HCT116 (cell line): ENCODE measurements at places on chromosomes 6 and 20. TPM values are rescaled to one million over a fixed set of nuclear protein-coding genes. Genes with fewer than 3 reads are reported as not detected.
A peak's percentile ranks its signal among the peaks of the same experiment; 100 is the strongest.

DNA sequence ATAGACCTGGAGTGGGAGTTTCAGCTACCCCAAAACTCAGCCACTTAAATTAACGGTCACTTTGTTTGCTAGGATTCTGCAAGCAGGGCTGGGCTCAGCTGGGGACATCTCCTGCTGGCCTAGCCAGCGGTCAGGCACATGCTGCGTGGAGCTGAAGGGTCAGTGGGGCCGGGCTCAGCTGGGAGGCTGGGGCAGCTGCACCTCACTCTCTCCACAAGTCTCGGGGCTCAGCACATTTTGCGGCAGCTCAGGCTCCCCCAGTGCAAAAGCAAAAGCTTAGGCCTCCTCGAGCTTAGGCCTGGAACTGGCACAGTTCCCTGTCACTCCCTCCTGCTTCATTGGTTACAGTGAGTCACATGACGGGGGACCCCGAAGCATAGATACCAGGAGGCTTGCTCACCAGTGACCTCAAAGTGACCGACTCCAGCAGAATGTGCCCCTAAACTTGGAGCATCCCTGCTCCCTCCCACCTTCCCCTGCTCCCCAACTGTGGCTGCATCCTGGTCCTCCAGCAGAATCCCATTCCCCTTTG lies 80.6 kb upstream of the CST7 start:
- no peak for DNase-seq

DNA sequence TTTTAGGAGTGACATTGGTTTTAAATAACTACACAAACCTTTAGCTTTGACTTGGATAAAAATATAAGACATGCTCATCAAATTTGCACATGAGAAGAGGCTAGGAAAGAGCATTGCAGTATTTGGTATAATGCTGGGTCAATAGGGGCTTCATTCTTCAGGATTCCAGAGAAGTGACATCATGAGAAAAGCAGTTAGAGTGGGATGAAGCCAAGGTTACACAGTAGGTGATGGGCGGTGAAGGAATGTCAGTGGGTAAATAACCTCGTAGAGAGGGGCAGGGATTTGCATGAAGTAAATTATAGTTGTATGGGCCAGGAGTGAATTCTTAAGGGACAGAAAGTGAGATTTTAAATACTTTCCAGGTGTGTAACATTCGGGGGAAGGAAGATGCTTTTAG lies 216.2 kb downstream of the RFPL4B start:
- DNase-seq: no peak

DNA sequence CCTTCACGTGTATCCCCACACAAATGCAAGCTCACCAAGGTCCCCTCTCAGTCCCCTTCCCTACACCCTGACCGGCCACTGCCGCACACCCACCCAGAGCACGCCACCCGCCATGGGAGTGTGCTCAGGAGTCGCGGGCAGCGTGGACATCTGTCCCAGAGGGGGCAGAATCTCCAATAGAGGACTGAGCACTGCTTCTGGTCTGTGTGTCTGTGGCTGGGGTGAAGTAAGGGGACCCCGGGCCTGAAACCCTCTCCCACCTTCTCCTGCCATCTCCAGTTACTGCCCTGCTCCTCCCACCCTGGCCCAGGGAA lies 8.3 kb downstream of the MYL9 start:
- no peak for DNase-seq

GRCh38 chr20:18722371-18722770 lies 91.2 kb upstream of the SCP2D1 start:
- no peak for DNase-seq

DNA sequence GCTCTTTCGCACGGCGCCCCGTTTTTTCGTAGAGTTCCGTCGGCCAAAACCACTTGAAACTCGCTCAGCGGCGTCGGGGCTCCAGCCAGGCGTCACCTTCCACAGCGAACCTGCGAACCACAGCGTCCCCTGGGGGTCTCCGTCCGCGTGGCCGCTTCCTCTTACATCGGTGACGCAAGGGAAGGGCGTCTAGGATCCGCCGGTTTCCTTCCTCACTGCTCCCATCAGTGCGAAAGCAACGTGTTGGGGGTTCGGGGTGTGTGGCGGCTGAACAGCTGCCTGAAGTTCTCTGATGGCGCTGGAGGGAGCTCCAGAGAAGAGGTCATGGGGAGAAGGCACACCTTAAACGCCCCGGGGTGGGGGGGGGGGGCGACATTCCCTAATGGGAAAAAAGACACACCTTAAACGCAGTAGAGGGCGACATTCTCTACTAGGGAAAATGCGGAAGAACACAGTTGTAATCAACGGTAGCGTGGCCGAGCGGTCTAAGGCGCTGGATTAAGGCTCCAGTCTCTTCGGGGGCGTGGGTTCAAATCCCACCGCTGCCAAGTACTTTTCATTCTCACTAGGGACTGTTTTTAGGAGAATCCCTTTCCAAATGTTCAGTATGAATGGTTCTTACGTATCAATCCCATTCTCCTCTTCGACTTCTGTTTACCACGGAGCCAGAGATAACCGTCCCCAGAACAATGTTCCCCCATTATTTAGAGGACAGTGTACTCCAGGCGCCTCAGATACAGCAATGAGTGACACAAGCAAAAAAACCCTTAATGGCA lies 16.4 kb downstream of the ZNF311 start:
- DNase-seq: peak; percentile 73

GRCh38 chr6:45714741-45715507 lies 300.7 kb downstream of the CLIC5 start:
- DNase-seq: peak; percentile 73

- no peak for DNase-seq
Measured at GRCh38 chr6:34383161-34383631, 9.3 kb downstream of the NUDT3 start.

The NRN1 gene
- not detected for total RNA-seq

- DNase-seq: peak; percentile 12
Measured at GRCh38 chr6:10300071-10300470, 114.8 kb downstream of the TFAP2A start.

- peak; percentile 68 for DNase-seq
Measured at GRCh38 chr6:27532820-27533538, 60.1 kb upstream of the ZNF184 start.

GRCh38 chr6:10163203-10163962 lies 251.5 kb downstream of the TFAP2A start:
- no peak for DNase-seq

DNA sequence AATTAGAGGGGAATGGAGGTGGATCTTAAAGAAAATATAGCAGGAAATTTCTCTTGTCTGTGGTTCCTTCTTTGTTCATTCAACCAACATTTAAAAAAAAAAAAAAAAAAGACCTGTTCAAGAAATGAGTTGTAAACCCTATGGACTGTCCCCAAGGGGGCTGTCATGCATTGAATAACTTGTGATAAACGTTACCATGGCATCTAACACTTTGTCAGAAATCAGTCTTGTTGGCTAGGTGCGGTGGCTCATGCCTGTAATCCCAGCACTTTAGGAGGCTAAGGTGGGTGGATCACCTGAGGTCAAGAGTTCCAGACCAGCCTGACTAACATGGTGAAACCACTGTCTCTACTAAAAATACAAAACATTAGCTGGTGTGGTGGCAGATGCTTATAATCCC lies 381.7 kb downstream of the BCKDHB start:
- DNase-seq: no peak

GRCh38 chr6:7919871-7920270 lies 9.3 kb upstream of the TXNDC5 start:
- peak; percentile 60 for DNase-seq

The SLC22A3 gene
- total RNA-seq: 0.07 TPM

DNA sequence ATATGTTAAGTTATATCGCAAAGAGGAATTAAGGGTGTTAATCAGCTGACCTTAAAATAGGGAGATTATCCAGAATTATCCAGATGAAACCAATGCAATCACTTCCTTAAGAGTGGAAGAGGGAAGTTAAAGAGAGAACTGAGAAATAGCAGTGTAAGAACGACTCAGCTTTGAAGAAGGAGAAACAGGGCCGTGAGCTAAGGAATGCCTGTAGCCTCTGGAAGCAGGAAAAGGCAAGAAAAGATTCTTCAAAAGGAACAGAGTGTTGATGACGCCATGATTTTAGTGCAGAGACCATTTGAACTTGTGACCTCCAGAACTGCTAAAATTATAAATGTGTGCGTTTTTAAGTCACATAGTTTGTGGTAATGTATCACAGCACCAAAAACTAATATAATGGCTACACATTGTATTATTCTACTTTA lies 32.7 kb downstream of the ILRUN start:
- no peak for DNase-seq

The SLC22A7 gene
- not detected for total RNA-seq

The PRSS16 gene
- total RNA-seq: 14.5 TPM

- no peak for DNase-seq
Measured at GRCh38 chr20:36113566-36114250, 40.8 kb upstream of the EPB41L1 start.

The ENPP5 gene
- total RNA-seq: 4.5 TPM

- no peak for DNase-seq
Measured at GRCh38 chr6:81696524-81696923, 56.0 kb downstream of the TENT5A start.

The MUC21 gene
- total RNA-seq: not detected

DNA sequence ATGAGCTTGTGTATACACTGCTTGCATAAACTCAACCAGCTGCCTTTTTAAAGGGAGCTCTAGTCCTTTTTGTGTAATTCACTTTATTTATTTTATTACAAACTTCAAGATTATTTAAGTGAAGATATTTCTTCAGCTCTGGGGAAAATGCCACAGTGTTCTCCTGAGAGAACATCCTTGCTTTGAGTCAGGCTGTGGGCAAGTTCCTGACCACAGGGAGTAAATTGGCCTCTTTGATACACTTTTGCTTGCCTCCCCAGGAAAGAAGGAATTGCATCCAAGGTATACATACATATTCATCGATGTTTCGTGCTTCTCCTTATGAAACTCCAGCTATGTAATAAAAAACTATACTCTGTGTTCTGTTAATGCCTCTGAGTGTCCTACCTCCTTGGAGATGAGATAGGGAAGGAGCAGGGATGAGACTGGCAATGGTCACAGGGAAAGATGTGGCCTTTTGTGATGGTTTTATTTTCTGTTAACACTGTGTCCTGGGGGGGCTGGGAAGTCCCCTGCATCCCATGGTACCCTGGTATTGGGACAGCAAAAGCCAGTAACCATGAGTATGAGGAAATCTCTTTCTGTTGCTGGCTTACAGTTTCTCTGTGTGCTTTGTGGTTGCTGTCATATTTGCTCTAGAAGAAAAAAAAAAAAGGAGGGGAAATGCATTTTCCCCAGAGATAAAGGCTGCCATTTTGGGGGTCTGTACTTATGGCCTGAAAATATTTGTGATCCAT lies 15.3 kb downstream of the TNFAIP3 start:
- no peak for DNase-seq

GRCh38 chr20:45032276-45032675 lies 66.0 kb downstream of the STK4 start:
- DNase-seq: no peak

- no peak for DNase-seq
Measured at GRCh38 chr20:3786126-3786484, 435 bp downstream of the CENPB start.

The VWA7 gene
- 14.6 TPM for total RNA-seq

The MAK gene
- 0.22 TPM for total RNA-seq

The RNF144B gene
- total RNA-seq: 2.1 TPM

DNA sequence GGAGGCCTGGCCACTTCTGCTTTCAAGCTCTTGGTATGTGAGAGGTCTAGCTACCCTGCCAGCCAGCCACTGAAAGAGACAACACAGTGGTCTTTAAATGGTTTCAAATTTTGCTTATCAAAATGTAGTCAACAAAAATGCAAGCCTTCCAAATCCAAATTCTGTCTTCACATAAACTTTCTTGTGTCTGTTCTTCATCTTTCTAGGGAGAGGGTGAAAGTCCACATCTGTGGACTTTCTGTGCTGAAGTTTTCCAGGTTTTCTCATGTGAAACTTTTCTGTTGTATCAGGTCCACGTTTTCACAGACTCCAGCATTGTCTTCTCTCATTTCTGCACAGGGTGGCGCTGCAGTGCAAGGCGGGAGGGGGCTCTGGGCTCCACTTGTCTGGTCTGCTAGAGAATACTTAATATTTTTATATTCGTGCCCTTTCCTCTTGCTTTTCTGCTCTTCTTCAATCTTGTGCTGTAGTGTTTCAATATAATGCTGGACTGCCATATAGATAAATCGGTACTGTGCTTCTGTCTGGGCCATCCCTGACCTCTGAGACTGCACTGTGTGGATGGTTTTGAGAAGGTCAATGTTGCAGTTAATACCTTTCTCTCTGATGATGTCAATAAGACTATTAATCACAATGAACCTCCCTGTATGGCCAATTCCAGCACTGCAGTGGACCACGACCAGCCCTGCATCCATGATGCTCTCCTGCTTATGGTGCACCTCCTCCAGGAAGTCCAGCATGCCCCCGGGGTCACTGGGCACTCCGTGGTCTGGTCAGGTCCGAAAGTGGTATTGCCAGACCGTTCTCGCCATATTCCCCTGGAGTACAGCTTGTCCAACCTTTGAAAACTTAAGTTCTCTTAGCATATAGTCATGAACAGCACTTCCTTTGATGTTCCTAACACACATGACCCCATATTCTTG lies 161.6 kb upstream of the TNFAIP3 start:
- peak; percentile 24 for DNase-seq

The SLC17A1 gene
- total RNA-seq: not detected

GRCh38 chr6:155100591-155100990 lies 105.5 kb downstream of the TIAM2 start:
- DNase-seq: no peak

- DNase-seq: no peak
Measured at GRCh38 chr20:53171065-53171464, 198.9 kb downstream of the TSHZ2 start.

DNA sequence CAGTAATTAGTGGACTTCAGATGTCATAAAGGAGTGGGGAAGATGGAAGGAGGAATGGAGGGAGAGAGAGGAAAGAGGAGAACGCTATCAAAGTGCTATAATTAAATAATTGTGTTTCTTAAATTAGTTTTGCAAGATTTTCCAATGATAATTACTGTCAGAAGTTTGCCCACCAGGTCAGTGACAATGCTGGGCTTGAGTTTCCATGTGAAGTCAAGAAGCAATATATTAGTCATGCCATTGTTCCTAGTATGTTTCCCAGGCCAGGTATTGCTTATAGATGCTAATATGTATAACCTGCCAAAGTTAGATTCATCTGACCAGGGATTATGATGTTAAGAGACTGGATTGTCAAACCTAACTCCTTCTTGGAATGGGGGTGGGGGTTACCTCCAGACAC lies 131.9 kb downstream of the GJA10 start:
- no peak for DNase-seq

DNA sequence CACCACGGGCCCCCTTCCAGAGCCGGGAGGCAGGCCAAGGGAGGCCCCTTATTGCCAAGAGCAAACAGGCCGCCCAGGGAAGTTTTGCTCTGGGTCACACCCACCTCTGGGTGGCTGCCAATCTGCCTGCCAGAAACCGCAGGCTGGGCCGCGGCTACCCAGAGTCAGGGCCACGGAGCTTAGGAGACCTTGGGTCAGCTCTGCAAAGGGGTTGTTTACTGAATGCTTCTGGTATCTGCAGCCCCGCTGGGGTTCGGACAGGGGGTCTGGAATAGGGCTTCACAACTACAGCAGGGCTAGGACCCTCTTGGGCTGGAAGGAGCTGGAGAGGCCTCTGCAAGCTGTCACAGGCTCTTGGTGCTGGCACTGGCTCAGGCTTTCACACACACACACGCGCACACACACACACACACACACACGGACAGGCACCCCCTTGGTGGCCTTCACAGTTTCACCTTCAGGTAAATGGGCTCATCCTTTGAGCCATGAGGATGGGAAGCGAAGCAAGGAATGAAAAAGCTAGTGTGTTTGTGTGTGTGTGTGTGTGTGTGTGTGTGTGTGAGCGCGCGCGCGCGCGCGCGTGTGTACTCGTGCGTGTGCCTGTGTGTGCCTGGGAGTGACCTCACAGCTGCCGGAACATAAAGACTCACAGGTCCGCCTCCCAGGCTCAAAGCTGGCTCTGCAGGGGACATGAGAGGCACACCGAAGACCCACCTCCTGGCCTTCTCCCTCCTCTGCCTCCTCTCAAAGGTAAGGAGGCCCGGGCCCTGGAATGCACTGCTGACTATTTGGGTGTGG lies at the start of gene CCN5:
Gene CCN5, plus strand, starts transcription at position 669 of the 798 bp plus-strand sequence. Its CDS starts 22 bp downstream, at position 691.
- DNase-seq: peak; percentile 32
